COR-L47 (cell line): ENCODE measurements at places on chromosomes 7 and 10.

DNA sequence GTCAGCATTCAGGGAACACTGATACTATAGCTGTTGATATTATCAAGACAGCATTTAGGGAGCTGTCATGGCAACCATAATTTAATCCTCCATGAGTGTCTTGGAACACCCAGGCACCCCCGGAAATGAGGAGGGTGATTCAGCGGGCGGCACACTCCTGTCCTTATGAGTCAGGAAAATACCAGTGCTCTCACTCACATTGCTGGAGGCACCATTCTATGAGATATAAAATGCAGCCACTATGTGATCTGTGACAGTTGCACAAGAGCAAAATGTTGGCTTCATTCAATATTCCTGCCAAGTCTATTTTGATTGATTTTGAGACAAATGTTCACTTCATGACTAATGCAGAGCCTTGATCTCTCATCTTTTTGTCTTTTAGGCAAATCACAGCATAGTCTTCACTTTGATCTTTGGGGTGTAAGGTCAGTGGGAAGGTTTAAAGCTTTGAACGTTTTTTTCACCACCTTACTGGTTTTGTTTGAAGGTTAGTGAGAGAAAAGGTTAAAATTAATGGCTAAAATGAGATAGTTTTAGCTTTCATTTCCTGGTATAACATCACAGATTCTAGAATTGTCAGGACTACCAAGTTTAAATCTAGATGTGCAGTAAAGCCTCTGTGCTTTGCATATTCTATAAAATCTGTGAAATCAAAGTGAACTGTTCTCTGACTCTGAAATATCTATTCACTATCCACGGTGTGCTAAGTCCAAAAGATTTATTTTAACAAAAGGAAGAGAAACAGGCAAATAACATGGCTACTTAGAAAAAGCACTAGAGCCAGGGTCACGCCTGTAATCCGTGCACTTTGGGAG, 12.4 kb upstream of the ARHGAP12 start:
- no peak for DNase-seq

- DNase-seq, result no peak
Observed at GRCh38 chr7:20111821-20112542, 105.2 kb downstream of the MACC1 start.

GRCh38 chr10:129741280-129741977, 222.6 kb downstream of the EBF3 start:
- DNase-seq, result no peak

DNA sequence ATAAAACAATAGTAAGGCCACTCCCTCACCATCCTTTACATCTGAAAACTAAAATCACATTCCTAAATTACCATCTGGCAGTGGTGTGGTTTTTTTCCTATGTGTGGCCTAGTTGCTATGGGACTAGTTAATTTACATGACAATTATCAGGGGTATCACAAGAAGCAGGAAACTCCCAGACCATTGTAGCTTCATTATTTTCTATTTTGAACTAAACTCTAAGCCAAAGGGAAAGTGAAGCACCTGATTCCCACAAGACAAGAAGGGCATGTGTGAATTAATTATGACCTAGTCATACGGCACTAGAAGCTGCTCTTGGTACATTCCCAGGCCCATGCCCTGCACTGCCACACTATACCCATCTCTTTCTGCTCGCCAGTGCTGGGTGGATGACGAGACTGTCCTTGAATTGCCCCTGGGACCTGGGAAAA, 103.4 kb downstream of the ATXN7L1 start:
- DNase-seq, result peak; percentile 52

DNA sequence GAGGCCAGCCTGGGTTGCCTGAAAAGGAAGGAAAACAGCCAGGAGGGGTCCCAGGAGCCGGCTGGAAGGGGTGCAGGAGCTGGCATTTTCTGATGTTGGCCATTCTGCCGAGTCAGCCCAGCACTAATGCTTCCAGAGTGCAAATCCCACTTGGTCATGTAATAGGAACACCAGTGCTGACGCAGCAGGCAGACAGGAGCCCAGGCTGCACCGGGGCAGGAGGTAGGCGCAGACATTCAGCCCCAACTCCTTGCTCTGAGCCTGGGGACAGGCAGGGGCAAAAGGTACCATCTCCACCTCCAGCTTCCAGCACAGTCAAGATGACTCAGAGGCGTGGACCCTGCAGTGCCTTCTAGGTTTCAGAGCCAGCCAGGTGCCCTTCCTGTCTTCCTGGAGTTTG, 10.2 kb upstream of the YWHAG start:
- DNase-seq, result no peak

DNA sequence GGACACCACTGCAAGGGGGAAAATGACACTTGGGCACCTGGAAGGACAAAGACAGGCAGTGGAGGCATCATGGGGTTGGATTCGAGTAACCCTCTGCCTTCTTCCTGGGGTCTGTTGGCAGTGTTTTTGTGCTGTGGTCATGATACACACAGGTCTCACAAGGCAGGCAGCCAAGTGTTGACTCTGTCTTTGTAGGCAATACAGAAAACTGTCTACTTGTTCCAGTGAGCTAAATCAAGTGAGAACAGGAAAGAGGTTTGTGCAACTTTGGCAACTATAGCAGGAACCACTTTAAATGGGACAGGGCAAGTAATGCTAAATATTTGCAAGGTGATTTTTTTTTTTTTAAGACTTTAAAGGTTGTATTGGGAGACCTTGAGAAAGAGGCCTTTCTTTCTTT, 578.6 kb upstream of the GALNT17 start:
- DNase-seq, result no peak

GRCh38 chr7:3143869-3144775, 100.5 kb upstream of the CARD11 start:
- DNase-seq, result peak; percentile 4

DNA sequence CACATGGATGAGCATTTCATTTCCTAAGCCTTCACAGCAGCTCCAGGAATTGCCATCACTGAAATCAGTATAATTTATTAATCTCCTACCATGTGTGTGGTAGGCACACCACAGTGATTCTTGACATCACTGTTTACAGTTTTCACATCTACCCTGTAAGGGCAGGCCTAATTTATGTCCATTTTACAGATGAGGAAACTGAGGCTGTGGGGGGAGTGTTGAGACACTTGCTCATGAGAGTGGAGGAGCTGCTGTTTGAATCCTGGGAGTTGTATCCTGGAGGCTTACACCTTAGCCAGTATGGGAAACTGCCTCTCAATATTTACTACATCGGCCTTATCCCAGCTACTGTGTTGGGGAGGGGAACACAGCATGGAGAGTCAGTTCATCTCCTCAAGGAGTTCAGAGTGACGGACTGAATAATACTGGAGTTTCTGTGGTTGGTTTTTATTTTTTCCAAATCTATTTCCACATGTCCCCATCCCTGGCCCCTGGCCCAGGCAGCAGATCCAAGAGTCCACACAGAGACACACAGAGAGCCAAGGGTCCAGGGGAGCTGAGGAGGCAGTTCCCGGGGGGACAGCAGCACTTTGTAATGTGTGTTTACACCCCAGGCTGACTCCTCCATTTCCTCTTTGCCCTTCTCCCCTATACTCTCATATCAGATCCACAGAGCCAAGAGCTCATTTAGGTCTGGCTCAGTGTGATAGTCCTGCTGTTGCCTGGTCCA, 13.2 kb downstream of the UBTD1 start:
- no peak for DNase-seq

DNA sequence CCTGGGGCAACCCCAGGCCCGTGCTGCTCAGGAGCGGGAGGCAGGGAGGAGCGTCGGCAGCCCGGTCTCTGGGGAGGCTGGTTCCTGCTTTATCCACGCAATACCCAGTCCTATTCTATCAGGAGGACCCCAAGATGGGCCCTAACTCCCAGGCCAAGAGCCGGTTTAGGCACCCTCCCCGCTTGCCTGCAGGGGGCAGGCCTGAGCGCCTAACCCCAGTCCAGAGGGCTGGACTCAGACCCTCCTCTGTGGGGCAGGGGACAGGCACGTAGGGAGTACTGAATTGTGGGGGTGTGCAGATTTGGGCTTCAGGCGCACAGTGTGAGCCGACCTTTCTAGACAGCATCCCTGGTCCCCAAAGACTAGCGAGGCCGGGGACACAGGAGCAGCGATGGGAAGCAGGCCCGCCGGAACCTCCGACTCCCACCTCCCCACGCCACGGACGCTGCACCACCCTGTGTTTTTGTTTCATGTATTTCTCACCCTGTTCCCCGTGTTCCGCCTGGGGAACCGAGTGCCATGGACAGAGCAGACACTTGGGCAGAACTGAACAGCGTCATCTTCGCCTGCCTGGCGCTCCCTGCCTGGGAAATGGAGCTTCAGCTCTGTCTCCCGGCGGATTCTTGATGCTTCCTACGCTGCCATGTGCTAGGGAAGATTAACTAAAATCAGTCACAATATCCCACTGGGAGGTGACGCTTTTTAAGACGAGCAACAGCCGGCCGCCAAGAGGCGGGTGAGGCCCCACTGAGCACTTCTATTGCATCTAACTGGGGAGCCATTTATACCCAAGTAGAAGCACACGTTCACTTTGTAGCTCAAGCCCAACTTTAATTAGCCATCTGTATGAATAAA, 5.3 kb downstream of the NUDT1 start:
- no peak for DNase-seq

- no peak for DNase-seq
Observed at GRCh38 chr7:108253275-108254044, 123.3 kb upstream of the LAMB4 start.

DNA sequence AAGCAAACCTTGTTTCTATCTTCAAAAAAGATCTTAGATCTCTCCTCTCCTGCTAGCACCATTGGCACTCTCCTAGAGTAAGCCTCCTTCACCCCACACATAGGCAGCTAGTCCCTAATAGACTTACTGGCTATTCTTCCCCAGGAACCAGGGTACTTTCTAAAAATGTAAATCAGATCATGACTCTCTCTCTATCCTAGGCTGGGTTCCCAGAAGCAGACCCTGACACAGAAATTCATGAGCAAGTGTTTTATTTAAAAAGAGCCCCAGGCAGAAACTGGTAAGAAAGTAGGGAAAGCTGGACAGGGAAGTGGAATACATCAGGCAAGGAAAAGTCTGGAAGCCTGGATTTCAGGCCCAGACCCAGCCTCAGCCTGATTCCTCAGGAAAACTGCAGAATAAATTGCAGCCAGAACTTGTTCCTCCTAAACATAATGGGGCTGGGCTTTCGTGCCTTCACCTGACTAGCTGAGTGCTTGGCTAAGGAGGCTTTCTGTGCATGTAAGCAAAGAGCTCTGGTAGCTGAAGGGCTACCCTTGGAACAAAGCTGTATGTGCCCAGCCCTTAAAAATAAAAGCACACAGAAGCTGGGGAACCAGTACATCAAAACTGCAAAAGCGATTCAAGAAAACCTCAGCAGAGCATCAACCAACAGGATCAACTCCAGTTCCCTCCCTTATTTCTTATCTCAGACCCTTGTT, 18.8 kb upstream of the SORBS1 start:
- DNase-seq, result no peak

GRCh38 chr10:131657985-131658330, 242.8 kb upstream of the PPP2R2D start:
- no peak for DNase-seq

DNA sequence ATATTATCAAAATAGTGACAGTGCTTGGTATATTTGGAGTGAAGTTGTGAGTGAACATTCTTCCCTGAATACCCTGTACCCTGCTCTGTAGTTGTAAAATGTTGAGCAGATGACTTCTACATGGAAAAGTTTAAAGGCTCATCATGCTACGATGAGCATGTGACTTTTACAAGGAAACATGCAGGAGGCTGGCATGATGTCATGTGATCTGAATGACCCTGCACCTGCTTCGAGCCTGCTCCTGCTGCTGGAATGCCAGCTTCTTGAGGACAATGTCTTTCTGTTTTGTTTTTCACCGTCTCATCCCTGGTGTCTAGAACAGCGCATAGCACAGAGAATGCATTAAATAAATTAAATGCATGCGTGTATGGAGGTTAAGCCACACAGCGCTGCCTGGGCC, 5.4 kb upstream of the INPP5A start:
- DNase-seq, result no peak

DNA sequence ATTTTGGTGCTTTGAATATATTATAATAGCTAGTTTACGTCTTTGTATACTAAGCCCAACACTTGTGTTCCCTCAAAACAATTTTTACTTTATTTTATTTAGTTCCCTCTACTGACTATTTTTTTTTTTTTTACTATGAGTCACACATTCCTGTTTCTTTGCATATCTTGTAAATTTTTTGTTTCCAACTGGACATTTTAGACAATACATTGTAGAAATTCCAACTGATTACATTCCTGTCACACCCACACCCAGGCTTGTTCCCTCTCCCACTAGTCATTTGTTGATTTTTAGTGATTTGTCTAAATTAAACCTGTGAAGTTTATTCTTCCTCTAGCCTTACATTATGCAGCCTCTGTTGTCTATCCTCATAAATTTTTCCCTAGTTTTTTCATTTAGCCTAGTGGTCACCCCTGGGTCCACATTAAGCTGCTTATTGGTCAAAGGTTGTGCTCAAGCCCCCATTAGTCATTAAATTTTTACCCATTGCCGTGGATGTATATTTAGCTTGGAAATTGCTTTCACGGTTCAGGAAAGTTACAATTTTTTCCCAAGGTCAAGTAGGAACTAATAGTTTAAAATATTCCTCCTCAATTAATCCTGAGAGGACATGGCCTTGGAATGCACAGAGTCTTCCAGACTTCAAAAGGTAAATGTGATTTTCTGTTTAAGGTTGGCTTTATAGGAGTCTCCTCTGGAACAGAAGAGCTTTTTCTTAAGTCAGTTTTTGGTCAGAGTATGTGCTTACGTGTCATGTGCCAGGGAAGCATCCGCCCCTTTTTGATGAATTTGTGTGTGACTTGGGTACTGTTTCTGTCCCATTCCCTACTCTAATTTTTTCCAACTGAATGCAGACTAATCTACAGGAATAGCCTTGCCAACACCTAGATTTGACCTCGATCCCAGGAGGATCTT, 207.6 kb upstream of the TMEM72 start:
- DNase-seq, result no peak

- no peak for DNase-seq
Observed at GRCh38 chr10:125159932-125160855, at the start of gene CTBP2. TSS of gene CTBP2 (minus strand) at chr10:125160563.

DNA sequence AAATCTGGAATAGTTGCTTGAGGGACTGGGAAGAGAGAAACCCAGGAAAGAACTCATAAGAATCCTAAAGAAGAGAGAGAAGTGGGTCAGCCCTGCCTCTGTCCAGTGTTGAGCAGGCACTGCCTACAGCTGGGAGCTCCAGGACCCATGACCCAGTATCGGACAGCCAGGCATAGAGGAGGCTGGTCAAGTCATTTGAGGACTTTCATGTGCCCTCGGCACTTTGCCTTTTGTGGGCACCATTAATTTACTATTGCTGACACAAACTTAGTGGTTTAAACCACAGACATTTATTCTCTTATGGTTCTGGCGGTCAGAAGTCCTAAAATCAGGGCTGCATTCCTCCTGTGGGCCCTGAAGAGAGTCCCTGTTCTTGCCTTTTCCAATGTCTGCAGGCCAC, 60.3 kb downstream of the CPXM2 start:
- no peak for DNase-seq

DNA sequence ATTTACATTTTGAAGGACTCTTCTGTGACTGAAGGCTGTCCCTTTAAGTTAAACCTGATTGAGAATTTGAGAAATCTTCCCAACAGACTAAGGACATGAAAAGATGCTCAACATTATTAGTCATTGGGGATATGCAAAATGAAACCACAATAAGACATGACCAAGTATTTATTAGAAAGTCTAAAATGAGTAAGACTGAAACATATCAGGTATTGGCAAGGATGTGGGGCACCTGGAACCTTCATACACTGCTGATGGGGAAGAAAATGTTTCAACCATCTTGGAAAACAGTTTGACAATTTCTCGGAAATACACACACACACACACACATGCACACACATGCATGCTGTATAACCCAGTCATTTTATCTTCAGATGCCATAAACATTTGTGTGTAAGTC, 132.1 kb upstream of the CDK6 start:
- DNase-seq, result no peak

GRCh38 chr10:125985557-125986240, 89.3 kb downstream of the FANK1 start:
- DNase-seq, result no peak

GRCh38 chr7:91285696-91286355, 21.6 kb downstream of the FZD1 start:
- DNase-seq, result no peak
